Stimulated activated CD8-positive, alpha-beta memory T cell treated with anti-CD3 and anti-CD28 coated beads, Interleukin-15, amount 100 ng/mL, for 24 hours (primary cell): ENCODE measurements at places on chromosomes 4 and X.

DNA sequence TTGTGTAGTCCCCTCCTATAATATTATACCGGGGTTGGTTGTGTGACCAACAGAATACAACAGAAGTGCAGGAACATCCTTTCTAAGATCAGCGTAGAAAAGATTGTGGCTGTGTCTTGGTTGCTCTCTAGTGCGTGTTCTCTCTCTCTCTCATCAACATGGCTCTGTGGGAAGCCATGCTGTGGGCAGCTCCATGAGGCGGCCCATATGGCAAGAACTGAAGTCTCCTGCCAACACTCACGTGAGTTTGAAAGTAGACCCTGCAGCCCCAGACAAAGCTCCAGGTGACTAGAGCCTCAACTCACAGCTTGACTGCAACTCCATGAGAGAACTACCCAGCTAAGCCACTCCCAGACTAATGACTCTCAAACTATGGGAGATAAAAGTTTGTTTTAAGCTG, 118.7 kb downstream of the TSPAN5 start:
- DNase-seq = no peak

GRCh38 chrX:8668813-8669212, 63.1 kb downstream of the ANOS1 start:
- no peak for DNase-seq

- no peak for DNase-seq
Observed at GRCh38 chrX:11290416-11291102, 2.7 kb upstream of the AMELX start.

DNA sequence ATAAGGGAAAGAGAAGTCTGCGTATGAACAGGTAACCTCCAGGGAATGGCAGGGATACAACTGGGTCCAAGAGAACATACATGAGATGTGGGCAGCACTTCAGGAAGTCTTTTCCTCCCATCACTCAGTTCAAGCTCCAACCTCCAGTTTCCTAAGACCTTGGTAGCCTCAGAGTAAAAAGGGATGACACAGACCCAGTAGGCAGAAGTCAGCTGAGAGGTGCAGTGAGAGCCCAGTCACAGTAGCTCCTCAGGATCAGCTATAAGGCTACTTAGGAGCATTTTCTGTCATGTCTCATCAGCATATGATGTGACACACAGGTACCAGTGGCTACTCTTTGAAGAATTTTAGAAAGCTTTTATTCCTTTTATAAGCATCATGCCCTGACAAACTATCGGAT, 12.5 kb upstream of the STS start:
- no peak for DNase-seq

GRCh38 chrX:83771664-83772063, 89.3 kb upstream of the CYLC1 start:
- DNase-seq = no peak

GRCh38 chr4:112516471-112517066, 589 bp upstream of the NEUROG2 start:
- DNase-seq = no peak

DNA sequence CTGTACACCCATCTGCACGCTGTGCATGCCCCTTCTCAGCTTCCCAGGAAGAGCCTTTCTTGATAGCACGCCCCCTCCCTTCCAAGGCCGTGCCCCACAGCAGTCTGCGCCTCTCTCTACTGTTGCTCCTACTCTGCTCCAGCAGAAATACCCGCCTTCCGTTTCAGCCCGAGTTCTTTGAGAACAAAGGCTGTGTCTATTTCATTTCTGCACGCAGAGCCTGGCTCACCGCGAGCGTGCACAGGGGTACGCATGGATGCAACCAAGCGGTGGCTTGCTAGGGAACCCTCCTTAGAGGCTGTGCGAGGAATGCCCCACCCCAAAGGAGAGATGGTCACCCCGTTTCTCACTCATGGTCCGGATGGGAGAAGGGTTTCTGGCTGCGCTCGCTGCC, 485 bp downstream of the AADAT start:
- no peak for DNase-seq
